Hematopoietic multipotent progenitor cell treated with erythropoietin and hydrocortisone succinate and interleukin-3 and kit ligand, for 8 days (in vitro differentiated cells): ENCODE measurements at places on chromosomes 3 and 15.

DNA sequence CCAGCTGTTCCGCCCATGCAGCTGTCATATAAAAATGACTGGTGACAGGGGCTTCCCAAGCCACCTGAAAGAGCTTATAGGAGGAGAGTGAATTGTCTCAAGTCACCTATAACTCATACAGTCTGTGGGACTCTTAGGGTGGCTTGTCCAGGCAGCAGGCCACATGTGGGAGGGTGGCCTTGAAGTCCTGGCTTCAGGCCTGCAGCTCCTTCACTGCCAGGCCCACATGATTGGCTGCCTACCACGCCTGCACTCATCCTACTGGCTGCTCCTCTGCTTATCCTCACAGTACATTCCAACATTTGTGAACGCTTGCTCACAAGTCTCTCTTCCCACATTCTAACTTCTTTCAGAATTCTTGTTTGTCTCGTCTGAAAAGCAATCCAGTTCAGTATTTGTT, 41.1 kb upstream of the TIPARP start:
- no peak for DNase-seq

GRCh38 chr3:119420196-119420595, 43.2 kb downstream of the TMEM39A start:
- no peak for DNase-seq

DNA sequence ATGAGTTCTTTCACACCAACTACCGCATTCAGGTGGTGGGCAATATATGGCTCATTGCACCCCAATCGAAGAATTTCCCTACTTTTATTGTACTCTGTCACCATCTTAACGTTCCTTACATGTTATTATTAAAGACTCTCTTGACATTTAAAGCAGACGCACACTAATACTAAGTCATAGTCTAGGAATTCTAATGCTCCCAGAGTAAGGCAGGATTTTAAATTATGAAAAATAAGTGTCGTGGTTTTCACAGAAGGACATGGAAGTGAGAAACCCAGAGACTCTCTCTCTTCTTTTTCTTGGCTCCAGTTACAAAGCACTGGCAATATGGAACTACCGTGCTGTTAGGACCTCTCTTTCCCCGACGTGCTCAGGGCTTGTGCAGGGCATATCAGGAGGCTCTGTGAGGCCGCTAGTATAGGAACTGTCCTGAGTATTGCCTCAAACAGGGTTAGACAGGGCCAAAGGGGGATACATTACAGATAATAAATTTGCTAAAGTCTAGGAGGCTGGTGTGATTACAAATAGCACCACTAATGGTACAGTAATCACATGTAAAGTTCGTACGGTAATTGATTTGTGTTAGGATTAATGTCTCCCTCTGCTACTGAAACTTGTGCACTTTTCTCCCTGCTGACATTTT, 590.8 kb downstream of the FOXP1 start:
- DNase-seq, result no peak

GRCh38 chr3:184234224-184234623, 4.8 kb downstream of the VWA5B2 start:
- DNase-seq, result peak; percentile 62

- no peak for DNase-seq
These were observed 75.9 kb downstream of the KLF13 start for GRCh38 chr15:31402511-31403056.

GRCh38 chr3:134353171-134353825, 20.9 kb downstream of the AMOTL2 start:
- no peak for DNase-seq
